ENCODE measurements at places on chromosomes 3 and 15.

- no peak for DNase-seq
Measured at GRCh38 chr3:42778644-42779043, 5.6 kb upstream of the CCDC13 start.

GRCh38 chr3:109132801-109133473 lies 3.6 kb upstream of the C3orf85 start:
- no peak for DNase-seq

DNA sequence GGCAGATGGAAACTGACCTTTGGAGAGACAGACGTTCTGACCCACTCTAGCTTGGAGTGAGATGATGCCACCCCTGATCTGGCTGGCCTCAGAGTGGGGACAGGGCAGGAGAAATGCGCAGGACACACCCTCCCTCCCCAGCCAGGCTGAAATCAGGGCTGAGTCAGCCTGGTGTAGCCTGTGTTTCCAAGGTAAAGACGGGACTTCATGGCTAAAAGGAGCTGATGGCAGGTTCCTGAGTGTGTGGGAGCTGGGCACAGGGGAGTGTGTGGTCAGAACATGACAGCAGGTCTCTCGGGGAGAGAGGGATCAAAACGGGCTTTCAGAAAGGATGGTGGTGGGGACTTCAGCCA lies 14.6 kb upstream of the POLG start:
- DNase-seq, result no peak

DNA sequence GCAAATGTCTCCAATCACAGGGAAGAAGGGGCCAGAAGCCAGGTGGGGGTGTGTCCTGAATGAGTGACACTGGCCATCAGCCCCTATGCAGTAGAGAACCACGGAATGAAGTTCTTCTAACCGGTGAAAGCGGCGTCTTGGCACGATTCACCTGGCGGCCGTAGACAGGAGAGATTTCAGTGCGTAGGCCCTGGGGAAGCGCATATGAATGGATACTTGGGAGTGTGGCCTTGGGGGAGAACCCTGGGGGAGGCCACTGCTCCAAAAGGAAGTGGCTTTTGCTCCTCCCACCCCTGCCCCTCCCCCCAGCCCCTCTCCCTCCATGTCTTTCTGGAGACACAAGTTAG lies 43.6 kb downstream of the RBPMS2 start:
- DNase-seq, result no peak

DNA sequence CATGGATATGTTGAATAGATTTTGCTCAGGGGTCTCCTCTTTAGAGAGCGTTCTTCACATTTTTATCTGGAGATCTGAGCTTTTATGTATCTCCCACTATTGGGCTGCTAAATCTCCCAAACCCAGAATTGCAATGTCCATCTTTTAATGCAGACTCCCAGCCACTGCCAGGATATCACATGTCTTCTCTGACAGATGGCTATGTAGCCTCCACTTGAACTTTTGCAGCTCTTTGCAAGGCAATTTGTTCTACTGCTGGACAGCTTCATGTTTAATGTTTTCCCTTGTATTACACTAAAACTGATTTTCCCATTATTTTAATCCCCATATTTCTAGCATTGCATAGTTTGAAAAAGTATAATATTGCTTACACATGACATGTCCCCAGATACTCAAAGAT lies 177.2 kb downstream of the LPP start:
- DNase-seq, result no peak

GRCh38 chr15:85031086-85031943 lies 49.7 kb downstream of the PDE8A start:
- no peak for DNase-seq

DNA sequence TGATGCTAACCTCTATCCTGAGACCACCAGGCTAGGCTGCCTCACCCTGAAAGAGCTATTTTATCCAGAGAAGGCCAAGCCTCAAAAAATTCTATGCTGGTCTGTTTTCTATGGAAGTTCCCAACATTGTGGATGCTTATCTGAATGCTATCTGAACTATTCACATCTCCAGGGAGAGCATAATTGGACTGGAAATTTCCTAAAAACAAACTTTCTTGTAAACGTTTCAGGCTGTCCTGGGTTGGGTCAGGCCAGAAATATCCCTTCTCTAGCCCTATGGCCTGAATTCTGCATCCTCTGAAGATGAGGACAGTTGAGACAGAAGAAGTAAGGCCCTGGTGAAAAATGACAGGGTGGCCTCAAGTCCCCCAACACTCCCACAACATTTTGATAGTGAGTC lies 706.4 kb upstream of the NR2F2 start:
- no peak for DNase-seq

DNA sequence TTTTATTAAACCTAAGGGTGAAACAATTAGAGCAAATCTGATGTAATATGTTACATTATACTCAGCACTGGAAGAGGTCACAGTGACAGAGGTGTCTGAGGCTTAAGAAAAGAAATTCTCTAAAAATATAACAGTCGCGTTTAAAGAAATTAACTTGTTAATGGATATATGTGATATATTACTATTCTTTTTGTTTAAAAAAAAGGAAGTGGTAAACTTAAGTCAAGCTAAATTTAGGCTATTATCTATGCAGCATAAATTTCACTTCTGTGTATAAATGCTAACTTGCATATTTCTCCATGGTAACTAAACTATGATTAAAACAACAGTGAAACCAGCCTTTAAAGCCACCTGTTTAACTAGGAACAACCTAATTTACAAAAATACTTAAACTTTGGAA lies 191.3 kb downstream of the FOXP1 start:
- DNase-seq, result no peak

- DNase-seq, result no peak
Measured at GRCh38 chr3:58534592-58535494, 2.1 kb downstream of the ACOX2 start.

GRCh38 chr3:149319750-149320149 lies 13.7 kb downstream of the TM4SF18 start:
- no peak for DNase-seq

GRCh38 chr3:44584646-44585501 lies at the start of gene ZNF660:
Gene ZNF660 (plus strand): TSS chr3:44584964. CDS start chr3:44594194, 9,230 bp downstream.
- DNase-seq, result no peak

DNA sequence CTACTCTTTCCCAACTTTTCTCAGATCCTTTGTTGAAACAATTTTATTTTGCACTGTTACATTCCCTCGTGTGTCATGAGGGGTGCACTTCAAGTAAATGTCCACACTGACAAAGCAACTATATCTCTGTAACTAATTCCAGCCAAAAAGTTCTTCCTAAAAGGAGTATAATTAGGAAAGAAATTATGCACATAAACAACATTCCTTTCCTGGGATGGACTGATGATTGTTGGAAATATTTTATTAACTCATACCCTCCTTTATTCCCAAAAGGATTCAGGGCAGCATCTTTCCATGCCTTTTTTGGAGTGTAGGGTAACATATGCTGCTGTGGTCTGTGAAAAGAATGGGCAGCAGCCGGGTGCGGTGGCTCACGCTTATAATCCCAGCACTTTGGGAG lies 426.1 kb upstream of the THBS1 start:
- DNase-seq, result no peak

- DNase-seq, result no peak
Measured at GRCh38 chr3:101635345-101635744, 41.6 kb downstream of the ZBTB11 start.

GRCh38 chr3:35772381-35773015 lies 133.2 kb downstream of the ARPP21 start:
- no peak for DNase-seq

DNA sequence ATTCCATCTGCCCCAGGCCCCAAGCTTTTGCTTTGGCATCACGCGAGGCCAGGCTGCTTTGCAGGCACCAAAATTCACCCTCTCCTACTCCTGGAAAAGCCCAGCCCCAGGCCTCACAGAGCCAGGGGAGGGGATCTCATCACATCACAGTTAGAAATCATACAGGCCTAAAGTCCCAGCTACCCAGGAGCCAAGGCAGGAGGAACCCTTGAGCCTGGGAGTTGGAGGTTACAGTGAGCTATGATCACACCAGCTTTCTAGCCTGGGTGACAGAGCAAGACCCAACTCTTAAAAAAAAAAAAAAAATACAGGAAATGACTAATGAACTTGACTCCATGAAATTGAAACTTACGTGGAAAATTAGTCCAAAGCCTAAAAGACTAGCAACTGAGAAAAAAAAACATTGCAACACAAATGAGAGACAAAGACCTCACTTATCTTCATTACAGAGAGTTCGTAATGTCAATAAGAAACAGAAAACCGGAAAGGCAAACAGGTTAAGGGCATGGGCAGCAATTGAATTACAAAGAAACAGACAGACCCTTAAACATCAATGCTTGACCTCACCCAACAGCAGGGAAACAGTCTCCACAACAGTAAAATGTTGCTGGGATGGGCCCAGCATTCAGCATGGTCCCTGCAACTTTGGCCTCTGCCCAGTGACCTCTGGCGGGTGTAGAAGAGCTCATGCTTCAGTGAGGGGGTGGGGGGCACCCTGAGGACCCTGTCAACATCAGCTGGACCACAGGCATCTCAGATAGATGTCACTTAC lies 151.5 kb downstream of the LRRK1 start:
- DNase-seq, result no peak

GRCh38 chr15:94272251-94272898 lies 41.0 kb downstream of the MCTP2 start:
- no peak for DNase-seq

DNA sequence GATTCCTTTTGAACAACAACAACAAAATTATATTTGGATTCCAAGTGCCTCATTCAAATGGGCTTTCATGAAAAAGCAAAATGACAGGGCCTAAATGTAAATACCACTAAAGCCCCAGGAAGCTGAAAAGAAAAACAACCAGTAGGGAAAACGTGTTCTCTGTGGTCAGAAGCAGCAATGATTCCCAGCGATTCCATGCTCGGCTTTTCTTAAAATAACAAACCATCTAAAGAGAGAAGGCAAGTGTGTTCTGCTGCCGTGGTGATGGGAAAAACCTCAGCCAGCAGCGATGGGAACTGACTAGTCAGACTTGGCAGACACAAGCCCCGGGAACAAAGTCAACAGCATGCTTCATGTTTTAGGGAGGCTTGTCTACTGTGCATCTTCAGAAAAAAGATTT lies 153.6 kb downstream of the TNIK start:
- DNase-seq, result no peak

Data from SK-N-MC (cell line).